ENCODE measurements at places on chromosomes 6 and 20.

DNA sequence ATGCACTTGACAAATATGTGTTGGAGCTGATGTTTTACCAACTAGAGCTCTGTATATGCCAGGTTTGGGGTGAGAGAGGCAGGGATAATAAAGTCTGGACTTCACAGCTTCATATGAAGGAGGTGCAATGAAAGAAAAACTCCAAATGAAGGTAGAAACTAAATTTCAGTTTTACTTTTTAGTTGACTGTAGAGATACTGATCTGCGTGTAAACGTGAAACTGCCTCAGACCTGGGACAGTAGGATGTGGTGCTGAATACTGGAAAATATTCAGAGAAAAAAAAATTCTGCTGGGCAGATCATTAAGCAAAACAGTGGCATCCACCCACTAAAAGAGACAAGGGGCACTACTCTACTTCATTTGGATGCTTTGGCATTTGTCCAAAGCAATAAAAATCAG is 94.5 kb downstream of the BACH2 start:
- no peak for DNase-seq

DNA sequence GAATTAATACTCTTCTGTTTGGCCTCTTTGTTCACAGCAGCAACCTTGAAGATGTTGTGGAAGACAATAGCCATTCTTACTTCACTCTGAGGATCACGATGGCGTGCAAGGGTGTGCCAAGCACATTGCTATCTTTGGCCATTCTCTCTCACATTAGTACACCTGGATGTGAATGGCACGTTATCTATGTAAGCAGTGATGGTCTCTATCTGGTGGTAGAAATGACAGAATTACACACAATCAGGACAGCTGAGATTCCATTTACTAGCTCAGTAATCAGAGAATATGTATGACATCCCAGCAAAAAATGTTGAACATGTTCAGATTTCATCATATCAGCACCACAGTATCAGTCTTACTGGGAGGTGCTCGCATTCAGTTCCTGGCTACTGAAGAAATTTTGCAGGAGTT is 116.2 kb downstream of the LCA5 start:
- DNase-seq = no peak

DNA sequence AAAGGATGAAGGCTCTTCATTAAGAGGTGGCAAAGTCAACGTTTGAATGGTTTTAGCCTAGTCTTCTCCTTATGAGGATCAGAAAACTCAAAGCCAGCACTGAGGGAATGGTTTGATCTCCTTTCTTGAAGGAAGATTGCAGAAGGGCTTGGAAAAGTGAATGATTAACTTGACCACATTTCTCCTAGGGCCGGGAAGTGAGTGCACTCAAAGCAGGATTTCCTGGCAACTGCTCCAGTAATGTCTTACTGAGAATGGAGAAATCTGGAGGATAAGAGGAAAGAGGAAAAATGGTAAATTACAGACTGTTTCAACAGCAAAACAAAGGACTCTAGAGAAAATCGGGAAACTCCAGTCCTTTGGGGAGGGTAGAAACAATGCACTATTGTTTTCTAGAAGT is 189.0 kb upstream of the FOXA2 start:
- no peak for DNase-seq

- no peak for DNase-seq
Observed at GRCh38 chr6:7878401-7878964, 32.1 kb downstream of the TXNDC5 start.

DNA sequence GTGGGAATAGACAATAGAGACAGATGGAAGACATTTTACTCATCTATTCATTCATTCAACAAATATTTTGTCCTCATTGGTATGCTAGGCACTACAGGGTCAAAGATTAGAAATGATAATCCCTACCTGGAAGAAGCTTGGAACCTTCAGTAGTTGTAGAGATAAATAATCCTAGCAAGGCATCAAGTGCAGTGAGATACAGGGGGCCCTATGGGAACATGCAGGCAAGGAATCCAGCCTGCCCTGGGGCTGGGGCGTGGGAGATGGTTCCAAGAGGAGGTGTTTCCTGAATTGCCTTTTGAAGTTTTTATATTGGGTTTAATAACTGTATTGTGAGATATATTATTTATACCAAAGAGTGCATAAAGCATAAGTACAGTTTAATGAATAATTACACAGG is 64.5 kb downstream of the TRMT11 start:
- DNase-seq = no peak

DNA sequence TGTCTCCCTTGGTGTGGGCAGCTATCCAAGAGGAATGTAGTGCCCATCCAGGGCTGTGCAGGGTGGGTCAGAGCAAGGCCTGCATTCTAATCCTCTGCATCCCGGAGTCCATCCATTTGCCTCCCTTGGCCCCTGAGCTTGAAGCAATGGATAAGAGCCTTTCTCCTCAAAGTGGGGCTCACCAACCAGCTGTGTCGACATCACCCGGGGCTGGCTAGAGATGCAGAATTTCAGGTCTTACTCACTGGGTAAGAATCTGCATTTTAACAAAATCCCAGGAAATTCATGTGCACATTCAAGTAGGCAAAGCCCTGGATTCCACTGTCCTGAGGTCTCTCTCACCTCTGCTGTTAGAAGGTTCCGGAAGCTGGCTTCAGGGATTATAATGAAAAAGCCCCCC is 95.3 kb downstream of the MDGA1 start:
- no peak for DNase-seq

GRCh38 chr6:139296927-139297326 is 5.1 kb upstream of the TXLNB start:
- no peak for DNase-seq

DNA sequence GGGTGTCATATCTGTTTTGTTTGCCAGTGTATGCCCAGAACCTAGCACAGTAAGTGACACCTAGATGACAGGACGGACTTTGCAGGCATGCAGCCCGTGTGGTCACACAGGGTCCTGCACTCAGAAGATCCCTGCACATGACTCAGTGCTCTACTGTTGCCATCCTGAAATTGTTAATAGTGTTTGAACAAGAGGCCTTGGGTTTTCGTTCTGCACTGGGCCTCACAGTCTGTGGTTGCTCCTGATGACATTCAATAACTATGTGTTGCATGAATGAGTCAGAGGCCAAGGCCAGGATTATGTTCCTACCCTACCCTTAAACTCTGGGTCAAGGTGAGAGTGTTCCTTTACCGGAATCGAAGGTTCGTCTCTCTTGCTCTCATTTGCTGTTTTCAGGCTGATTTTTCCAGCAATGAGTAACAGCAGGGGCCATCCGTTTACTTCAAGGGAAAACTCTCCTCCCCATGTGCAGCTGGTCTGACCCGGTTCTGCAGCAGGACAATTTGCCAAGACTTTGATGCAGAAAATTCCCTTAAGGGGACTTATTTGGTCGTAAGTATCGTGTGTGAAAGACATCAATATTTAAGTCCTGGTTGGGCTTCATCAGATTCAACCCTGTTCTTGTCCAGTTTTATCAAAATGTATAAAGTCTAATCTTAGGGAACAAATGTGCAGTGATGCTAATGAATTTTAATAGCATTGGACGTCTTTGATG is 13.0 kb upstream of the PFDN4 start:
- no peak for DNase-seq

- no peak for DNase-seq
Observed at GRCh38 chr20:45919542-45920399, 7.8 kb upstream of the PLTP start.

DNA sequence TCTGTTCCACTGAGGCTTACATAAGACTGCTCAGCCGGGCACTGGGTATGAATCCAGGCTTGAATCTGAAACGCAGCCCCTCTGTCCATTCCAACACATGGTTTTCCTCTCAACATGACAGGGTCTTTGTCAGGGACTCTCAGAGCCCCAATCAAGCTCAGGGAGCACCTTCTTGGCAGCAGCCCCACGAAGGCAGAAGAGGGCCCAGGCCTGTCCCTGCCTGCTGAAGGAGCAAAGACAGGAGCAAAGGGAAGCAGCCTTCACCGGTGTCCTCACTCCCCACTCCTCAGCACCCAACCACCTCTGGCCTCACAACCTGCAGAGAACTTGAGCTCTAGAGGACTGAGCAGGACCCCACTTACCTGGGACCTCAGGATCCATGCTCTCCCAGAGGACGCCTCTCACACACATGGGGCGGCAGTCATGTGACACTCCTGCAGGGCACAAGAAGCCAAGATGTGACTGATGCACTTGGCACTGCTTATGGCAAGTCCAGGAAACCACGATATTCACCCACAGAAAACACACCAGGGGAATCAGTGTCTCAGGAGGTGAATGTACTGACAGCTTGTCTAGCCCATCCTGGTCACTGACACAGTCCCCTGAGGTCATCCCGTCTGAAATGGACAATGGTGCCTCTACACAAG is 4.3 kb downstream of the SNHG17 start:
- no peak for DNase-seq

DNA sequence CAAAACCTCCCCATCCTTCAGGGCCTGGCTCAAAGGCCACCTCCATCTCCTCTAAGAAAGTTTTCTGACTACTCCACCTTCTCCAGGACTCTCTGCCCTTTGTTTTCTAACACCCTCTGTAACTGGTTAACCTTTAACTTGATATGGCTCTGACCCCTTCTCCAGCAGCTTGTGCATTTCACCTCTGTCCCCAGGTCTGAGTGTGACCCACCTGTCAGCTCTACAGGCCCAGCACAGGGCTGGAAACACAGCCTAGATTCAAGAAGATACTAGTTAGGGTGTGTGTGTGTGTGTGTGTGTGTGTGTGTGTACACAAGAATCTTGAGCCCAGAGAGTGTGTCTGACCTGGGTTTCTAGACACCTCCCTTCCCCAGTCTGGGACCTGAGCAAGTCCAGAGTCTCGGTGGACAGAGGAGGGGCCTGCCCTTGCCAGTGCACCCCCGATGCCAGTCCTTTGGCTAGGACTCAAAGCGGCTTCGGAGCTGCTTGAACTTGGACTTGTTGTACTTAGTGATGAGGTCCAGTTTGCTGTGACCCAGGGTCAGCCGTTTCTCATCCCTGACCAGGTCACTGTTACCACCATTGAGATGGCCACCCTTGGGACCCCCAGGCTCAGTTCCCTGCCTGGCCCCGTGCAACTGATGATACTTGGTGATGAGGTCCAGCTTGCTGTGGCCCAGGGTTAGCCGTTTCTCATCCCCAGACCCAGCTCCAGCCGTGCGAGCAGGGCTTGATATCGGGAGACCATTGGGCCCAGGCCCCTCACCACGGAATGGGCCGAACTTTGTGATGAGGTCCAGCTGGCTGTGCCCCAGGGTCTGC is 1.7 kb upstream of the EIF6 start:
- no peak for DNase-seq

GRCh38 chr6:129707028-129707427 is 2.9 kb downstream of the ARHGAP18 start:
- no peak for DNase-seq

- DNase-seq = peak; percentile 3
Observed at GRCh38 chr6:100099189-100100074, 105.4 kb upstream of the MCHR2 start.

- no peak for DNase-seq
Observed at GRCh38 chr6:14109411-14109826, 8.2 kb upstream of the CD83 start.

GRCh38 chr20:12047838-12048432 is 130.2 kb downstream of the BTBD3 start:
- peak; percentile 29 for DNase-seq

GRCh38 chr20:62357681-62358080 is 9.4 kb downstream of the LAMA5 start:
- no peak for DNase-seq

- DNase-seq = peak; percentile 22
Observed at GRCh38 chr6:155418017-155418761, 37.5 kb downstream of the NOX3 start.

DNA sequence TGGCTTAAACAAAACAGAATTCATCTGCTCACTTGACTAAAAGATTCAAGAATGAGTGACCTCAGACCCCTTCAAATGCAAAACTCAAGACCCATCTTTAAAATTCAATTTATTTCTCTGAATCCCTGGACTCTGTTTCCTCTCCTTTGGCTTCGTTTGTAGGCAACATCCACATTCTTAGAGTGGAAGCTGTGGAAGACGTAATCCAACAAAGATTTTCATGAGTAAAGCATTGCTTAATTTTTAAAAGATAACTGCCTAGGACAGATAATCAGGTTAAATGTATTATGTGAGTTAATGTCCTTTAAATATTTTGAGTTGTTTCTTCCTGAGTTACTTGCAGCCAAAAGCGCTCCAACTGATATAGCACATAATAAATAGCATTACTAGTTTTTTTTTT is 164.5 kb downstream of the ZMYND8 start:
- DNase-seq = no peak

DNA sequence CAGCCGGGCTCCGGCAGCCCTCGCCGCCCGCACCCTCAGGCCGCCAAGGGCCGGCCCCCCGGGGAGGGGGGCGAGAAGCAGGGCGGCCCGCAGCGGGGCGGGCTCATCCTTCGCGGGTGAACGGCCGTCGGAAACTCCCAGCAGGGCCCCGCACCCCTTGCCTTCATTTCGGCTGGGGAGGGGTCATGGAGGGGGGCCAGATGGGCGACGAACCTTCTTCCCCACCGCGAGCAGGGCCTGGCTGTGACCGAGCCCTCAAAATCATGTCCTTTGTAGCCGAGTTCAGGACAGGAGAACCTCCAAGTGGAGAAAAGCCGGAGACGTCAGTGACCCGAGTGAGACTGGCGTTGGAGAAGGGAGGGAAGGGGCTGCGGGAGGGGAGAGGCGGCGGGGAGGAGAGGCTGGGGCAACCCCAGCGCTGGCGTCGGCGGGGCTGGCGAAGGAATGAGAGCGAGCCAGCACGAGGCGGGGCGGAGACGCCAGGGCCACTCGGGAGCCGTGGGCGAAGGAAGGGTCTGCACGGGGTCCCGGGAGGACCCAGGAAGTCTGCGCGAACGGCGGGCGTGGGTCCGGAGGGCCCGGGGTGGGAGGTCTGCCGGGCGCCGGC is 571 bp upstream of the FOXC1 start:
- no peak for DNase-seq

DNA sequence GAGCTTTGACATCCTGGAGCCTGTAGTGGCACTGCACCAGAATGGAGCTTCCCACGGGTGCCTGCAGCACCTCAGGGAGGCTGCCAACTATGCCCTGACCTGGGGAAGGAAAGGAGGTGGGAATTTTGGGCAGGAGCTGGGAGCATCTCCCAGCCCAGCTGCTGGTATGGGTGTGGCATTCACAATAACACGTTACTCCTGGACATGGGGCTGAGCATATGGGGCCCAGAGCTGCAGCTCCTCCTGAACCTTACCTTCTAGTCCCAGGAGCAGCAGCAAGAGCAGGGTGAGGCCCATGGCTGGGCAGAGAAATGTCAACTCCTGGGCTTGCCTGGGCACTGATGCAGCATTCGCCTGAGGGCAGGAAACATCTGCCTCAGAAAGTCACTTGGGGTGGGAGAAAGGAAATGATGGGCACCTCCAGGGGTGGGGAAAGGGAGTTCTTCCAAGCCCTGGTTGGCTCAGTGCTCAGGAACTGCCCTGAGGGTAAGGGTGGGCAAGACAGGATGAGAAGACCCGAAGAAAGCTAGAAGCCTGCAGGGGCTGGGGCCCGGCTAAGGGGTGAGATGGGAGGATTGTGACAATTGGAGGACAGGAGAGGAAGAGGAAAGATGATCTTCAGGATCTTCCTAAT is at the start of gene TREML1:
TSS of gene TREML1 (minus strand) at position 356 of the 634 bp plus-strand sequence. CDS start at position 297, 59 bp downstream.
- no peak for DNase-seq

GRCh38 chr20:63056236-63057170 is 49.7 kb upstream of the BHLHE23 start:
- no peak for DNase-seq

GRCh38 chr6:13500264-13500663 is 12.9 kb upstream of the GFOD1 start:
- DNase-seq = no peak

- DNase-seq = no peak
Observed at GRCh38 chr6:169263374-169263773, 9.7 kb upstream of the THBS2 start.

Measured in NCI-H2081 (cell line).